Activated CD8-positive, alpha-beta memory T cell treated with anti-CD3 and anti-CD28 coated beads for 1 hour (primary cell): ENCODE measurements at places on chromosomes 6 and 20.

GRCh38 chr6:140341272-140341671 lies 966.8 kb upstream of the CITED2 start:
- DNase-seq, result no peak

- DNase-seq, result no peak
Observed at GRCh38 chr20:46999801-47000465, 105.3 kb downstream of the EYA2 start.

DNA sequence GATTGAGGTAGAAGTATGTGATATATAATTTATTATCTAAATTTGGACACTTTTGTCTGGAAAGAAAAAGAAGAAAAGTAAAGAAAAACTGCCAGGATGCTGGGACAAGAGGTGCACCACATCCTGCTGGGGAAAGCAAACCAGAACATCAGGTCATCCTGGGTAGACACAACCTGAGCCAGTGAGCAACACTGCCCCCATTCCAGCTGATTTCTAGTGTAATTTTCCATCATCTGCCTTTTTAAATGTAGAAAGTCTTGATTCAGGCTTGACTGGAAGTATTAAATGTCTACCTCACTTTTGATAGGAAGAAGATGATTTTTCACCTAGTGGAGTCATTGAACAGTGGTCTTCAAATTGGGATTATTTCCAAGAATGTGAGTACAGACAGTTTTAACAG lies 1164.5 kb upstream of the CITED2 start:
- DNase-seq, result no peak

GRCh38 chr6:52552278-52552643 lies 24.6 kb downstream of the TRAM2 start:
- DNase-seq, result no peak

GRCh38 chr20:45378191-45378590 lies at the start of gene TP53TG5:
Gene TP53TG5, minus strand, starts transcription at chr20:45378325. Its CDS starts 89 bp downstream, at chr20:45378236.
- no peak for DNase-seq

- no peak for DNase-seq
Observed at GRCh38 chr6:158865769-158866168, 46.6 kb upstream of the EZR start.

GRCh38 chr6:18081025-18081668 lies 41.3 kb downstream of the NHLRC1 start:
- DNase-seq, result no peak

- DNase-seq, result no peak
Observed at GRCh38 chr6:11085758-11086435, 7.7 kb upstream of the SMIM13 start.

DNA sequence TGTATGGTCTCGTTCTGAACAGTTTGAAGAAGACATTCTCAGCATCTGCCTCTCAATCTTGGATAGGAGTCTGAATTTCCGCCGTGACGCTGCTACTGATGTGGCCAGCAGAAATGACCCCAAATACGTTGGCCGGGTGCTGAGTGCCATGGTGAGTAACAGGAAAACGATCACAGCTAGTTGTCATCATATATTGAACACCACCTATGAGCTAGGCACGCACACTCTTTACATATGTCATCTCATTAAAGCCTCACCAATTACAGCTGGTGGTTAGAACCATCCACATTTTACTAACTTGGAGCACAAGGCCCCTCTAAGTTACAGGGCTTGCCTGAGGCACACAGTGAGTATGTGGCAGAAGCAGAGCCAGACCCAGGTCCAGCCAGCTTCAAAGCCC lies 17.1 kb downstream of the TGM3 start:
- no peak for DNase-seq

DNA sequence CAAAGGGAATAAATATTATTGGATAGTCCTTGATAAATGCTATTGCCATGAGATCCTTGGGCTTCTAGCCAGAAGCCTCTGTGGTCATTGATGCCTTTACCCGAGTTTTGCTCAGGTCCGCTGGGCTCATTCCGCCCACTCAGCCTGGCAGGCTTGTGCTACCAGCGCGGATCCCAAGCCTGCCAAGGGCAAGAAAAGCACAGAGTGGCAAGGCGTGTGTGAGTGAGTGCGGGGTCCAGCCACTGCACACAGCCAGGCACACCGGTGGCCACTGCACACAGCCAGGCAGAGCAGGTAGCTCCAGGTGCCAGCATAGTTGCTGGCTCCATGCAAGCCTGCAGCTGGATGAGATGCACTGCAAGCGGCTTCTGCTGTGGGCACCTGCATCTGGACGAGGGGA lies 38.7 kb downstream of the STK38 start:
- no peak for DNase-seq

GRCh38 chr6:144220031-144220790 lies 64.9 kb upstream of the UTRN start:
- no peak for DNase-seq

GRCh38 chr6:1716868-1717267 lies 107.2 kb downstream of the FOXC1 start:
- no peak for DNase-seq

GRCh38 chr6:29011276-29011734 lies 6.2 kb upstream of the ZNF311 start:
- DNase-seq, result no peak

DNA sequence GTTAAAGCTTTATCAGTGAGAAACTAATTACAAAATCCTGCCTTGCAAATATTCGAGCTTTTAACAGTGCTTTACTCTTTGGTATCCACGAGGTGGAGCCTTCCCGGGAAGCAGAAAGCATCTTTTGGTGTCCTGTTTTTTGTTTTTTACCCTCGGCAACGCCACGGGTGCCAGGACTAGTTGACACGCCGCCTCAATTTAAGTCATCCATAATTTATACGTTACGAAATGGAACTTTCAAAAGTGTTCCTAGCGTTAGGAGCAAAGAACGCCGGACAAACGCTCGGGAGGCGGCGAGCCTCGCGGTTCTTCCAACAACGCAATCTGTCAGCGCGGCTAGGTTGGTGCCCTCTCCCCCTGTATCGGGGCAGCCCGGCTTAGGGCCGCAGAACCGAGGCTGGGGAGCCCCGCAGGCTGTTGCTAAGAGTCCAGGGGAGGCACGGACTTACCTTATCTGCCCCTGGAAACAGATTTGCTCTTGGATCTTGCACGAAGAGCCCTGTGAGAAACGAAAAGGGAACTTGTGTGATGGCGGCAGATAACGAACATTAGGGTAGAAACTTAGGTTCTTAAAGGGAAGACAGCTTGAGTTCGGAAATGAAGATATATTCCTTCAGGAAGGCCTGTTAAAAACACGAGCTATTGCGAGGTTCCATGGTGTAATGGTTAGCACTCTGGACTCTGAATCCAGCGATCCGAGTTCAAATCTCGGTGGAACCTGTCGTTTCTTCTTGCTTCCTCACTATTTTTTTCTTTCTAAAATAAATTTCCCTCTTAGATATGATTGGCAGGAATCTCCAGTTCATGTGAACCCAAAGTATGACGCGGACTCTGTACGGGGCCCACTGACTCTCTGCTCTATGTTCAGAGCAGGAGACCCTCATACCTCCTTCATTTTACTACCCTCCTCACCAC lies 46.2 kb upstream of the ZNF184 start:
- no peak for DNase-seq

GRCh38 chr6:45930420-45931040 lies 85.1 kb downstream of the CLIC5 start:
- DNase-seq, result peak; percentile 14

DNA sequence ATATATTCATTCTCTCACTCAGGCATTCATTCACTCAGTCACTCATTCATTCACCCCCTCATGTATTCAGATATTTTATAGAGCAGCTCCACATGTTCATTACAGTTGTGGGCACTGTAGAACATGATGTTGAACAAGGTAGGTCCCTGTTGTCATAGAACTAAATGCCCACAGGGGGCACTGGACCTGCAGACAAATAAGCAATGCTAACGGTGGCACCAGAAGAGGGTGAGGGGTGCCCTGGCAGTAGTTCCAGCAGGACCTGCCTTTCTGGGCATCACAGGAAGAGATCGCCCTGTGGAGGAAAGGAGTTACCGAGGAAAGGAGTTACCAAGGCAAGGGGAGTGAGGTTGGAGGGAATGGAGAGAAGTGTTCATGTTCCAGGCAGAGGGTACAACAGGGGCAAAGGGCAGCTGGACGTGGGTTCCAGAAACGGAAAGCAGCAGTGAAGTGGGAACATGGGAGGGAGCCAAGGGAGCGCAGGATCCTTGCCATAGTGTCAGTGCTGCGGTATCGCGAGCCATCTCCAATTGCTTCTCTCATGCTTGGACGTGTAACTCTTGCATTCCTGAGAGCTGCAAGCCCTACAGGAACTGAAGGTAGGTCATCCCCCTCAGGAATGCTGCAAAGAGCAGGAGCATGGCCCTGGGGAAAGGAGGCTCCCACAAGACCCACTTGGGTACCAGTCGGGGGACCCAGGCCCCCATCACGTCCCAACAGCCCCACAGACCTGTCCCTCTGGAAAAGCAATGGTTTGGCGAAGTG lies 128.2 kb downstream of the EDN3 start:
- no peak for DNase-seq

DNA sequence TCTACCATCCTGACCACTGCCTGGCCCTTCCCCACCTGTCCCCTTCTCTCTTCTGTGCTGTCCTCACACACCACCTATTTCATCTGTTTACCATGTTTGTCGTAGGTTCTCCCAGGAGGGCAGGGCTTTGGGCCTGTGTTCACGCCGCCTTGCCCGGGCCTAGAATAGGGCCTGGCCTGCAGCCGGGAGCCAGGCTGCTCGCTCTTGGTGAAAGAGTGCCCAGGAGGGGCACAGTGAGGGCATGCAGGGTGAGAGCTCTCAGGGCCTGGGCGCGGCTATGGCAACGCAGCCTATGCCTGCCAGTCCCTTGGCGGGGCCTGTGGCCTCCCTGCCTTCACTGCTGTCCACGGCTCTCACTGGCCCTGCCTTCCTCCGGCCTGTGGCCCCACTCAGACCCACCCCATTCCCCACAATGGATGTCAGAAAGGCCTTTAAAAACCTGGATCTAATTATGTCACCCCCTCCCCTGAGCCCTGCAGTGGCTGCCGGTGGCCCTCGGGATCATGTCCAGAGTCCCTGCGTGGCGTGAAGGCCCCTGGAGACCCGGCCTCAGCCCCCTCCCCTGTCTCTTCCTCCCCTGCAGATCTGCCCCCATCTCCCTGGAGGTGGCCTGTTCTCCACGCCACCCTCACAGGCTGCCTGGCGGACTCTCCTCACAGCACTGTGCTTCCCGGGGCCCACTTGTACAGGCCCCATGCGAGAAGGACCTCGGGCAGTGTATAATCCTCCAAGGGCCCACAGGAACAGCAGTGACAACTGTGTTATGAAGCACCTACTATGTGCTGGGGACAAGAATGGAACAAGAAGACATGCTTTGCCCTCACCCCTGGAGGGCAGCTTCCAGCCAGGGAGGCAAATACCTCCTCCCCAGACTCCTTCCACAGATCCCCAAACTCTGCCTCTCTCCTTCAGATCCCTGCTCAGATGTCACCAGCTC lies 22.9 kb upstream of the NOL4L start:
- no peak for DNase-seq

- no peak for DNase-seq
Observed at GRCh38 chr20:25497586-25498279, 87.6 kb downstream of the NINL start.
